ENCODE measurements at places on chromosomes 7 and 10. TPM values are rescaled to one million over a fixed set of nuclear protein-coding genes. Genes with fewer than 3 reads are reported as not detected.

- H3K4me3 ChIP-seq = no peak overlapping the region
- no peak for DNase-seq
- no peaks in the 10 kb centered on the region for H3K36me3 ChIP-seq
- no peaks in the 10 kb centered on the region for H3K27me3 ChIP-seq
- H3K27ac ChIP-seq = no peak overlapping the region
These were observed 5.0 kb upstream of the PDK4 start for GRCh38 chr7:95601316-95601715.

DNA sequence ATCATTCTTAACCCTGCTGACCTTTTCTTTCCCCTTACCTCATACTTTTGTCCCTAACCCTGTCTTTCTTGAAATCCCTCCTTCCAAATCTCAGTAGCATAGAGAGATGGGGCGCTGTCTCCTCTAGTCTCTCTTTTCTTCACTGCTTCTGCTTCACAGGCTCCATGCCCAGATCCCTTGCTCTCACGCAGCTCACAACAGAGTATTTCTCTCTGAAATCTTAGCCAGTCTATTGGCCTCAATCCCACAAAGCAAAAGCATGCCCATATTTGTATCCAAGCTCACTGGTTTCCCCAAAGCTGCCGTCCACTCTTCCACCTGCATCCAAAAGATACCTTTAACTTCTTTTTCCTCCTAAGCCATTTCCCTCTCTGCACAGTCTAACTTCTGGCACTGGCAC, 526.8 kb downstream of the PLXDC2 start:
- no peak overlapping the region for H3K4me3 ChIP-seq
- H3K36me3 ChIP-seq = no peaks in the 10 kb centered on the region
- DNase-seq = no peak
- no peaks in the 10 kb centered on the region for H3K4me1 ChIP-seq
- no peaks in the 10 kb centered on the region for H3K27me3 ChIP-seq

GRCh38 chr10:81570878-81571794, 303.9 kb upstream of the NRG3 start:
- no peaks in the 10 kb centered on the region for H3K4me1 ChIP-seq
- no peak for DNase-seq
- H3K36me3 ChIP-seq = no peaks in the 10 kb centered on the region

DNA sequence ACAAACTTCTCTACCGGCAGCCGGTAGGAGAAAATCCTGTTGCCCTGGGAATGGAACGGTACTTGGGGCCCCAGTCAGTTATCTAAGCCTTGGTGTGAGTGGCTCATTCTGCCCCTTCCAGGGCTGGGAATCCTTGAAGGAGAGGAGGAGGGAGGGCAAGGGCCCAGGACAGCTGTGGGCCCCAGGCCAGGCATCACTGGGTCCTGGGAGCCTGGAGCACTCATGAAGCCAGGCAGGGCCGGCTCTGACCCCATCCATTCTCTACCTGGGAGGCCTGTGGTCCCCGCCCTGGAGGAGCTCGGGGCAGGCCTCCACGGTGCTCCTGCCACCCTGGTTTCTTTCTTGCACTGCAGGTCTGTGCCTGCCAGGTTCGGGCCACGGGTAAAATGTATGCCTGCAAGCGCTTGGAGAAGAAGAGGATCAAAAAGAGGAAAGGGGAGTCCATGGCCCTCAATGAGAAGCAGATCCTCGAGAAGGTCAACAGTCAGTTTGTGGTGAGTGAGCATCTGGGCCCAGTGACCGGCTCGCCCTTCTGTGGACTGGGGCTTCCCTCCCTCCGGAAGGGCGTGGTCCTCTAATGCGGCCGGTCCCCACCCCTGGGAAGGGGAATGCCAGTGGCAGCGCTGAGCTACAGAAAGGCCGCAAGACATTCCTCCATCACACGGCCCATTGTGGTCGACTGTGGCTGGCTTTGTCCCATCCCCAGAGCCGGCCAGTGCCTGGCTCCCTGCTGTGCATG, 111.3 kb downstream of the RGS10 start:
- DNase-seq = no peak
- H3K36me3 ChIP-seq = peaks cover 62% of the 10 kb centered on the region

- no peaks in the 10 kb centered on the region for H3K4me1 ChIP-seq
- no peak overlapping the region for H3K4me3 ChIP-seq
- DNase-seq = no peak
- 0 out of 2 replicates have a peak, but pooled peaks cover 8% of the 10 kb centered on the region for H3K27me3 ChIP-seq
- no peaks in the 10 kb centered on the region for H3K36me3 ChIP-seq
These were observed 214.9 kb downstream of the CREB5 start for GRCh38 chr7:28627263-28627653.

GRCh38 chr7:27141923-27142579, 1.4 kb downstream of the HOXA5 start:
- peaks cover 34% of the 10 kb centered on the region for H3K4me1 ChIP-seq
- H3K27ac ChIP-seq = peak overlapping the region; percentile 4
- H3K36me3 ChIP-seq = peaks cover 12% of the 10 kb centered on the region
- H3K27me3 ChIP-seq = no peaks in the 10 kb centered on the region
- DNase-seq = peak; percentile 50

GRCh38 chr7:40197527-40197926, 62.7 kb downstream of the SUGCT start:
- H3K4me3 ChIP-seq = no peak overlapping the region
- no peaks in the 10 kb centered on the region for H3K27me3 ChIP-seq
- peaks cover 19% of the 10 kb centered on the region for H3K4me1 ChIP-seq

DNA sequence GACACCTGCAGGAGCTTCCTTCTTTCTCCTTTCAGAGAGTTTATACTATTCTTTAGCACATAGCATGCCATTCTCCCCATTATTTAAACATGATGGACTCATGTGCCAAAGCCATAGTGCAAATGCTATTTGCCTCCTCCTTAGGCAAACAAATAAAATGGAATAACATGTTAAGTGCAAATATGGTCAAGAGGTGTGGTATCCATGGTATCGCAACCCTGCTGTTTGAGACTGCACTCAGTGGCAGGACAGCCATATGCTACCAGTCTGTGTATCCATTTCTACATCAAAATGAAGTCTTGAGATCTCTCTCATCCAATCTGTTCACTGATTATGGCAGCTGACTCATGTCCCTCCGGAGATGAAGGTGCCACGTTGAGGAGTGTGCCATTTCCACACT, 22.8 kb downstream of the HEPACAM2 start:
- DNase-seq = no peak
- no peaks in the 10 kb centered on the region for H3K4me1 ChIP-seq
- peaks cover 17% of the 10 kb centered on the region for H3K27me3 ChIP-seq
- no peak overlapping the region for H3K4me3 ChIP-seq
- no peak overlapping the region for H3K27ac ChIP-seq

GRCh38 chr7:98930921-98931320, 52.6 kb downstream of the TRRAP start:
- H3K4me1 ChIP-seq = no peaks in the 10 kb centered on the region
- H3K27me3 ChIP-seq = no peaks in the 10 kb centered on the region
- H3K4me3 ChIP-seq = no peak overlapping the region
- DNase-seq = no peak
- no peak overlapping the region for H3K27ac ChIP-seq

- H3K27ac ChIP-seq = no peak overlapping the region
- no peak for DNase-seq
- H3K4me3 ChIP-seq = no peak overlapping the region
- H3K36me3 ChIP-seq = no peaks in the 10 kb centered on the region
These were observed 220.0 kb upstream of the KCND2 start for GRCh38 chr7:120052884-120053382.

DNA sequence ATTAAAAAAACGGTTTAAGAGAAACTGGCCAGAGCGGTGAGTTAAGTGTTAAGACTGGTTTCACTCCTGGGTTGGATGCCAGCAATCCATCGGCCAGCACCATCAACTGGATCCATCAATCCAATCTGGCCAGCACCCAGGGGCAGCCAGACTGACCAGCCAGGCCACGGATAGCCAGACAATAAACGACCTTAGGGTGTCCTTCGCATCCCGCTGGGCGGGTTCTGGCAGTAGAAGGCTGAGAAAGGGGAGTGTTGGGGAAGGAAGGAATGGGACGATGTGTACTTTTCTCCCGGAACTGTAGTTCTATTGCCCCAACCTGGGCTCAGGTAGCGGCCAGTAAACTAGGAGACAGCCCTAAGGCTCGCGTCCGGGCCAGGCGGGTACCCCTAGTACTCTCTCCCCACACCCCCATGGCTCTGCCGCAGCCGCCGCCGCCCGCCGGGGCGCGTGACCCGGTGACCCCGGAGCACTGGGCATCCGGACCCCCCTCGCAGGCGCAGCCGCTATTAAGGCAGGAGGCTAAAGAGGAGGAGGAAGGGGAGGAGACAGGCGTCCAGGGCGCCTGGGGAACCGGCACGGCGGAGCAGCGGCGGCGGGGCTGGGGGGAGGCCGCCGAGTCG, at the start of gene CASD1:
Gene CASD1, plus strand, starts transcription at position 546 of the 623 bp plus-strand sequence. CDS start 276 bp downstream, outside the sequence.
- no peaks in the 10 kb centered on the region for H3K27me3 ChIP-seq
- peak within 1 kb of the TSS; percentile 92 for H3K4me3 ChIP-seq
- peaks cover 20% of the 10 kb centered on the region for H3K4me1 ChIP-seq
- H3K27ac ChIP-seq = peak within 1 kb of the TSS; percentile 78
- peaks cover 11% of the 10 kb centered on the region for H3K36me3 ChIP-seq

DNA sequence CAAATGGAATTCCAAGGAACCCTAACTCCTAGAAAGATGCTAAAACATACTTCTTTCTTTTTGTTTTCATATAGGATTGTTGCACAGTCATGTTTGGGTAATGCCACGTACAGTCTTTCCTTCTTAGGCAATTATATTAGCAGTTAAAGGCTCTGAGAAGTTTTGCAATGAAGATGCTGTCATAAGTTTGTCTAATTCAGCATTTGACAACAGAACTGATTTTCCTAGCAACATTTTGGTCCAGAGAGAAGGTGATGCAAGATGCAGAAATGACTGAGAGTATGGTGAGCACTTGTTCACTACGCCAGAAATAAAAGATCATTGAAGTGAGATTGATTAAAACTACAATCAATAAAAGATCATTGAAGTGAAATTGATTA, 184.0 kb upstream of the PLXNA4 start:
- no peak overlapping the region for H3K27ac ChIP-seq
- no peaks in the 10 kb centered on the region for H3K27me3 ChIP-seq
- H3K4me1 ChIP-seq = peaks cover 27% of the 10 kb centered on the region

DNA sequence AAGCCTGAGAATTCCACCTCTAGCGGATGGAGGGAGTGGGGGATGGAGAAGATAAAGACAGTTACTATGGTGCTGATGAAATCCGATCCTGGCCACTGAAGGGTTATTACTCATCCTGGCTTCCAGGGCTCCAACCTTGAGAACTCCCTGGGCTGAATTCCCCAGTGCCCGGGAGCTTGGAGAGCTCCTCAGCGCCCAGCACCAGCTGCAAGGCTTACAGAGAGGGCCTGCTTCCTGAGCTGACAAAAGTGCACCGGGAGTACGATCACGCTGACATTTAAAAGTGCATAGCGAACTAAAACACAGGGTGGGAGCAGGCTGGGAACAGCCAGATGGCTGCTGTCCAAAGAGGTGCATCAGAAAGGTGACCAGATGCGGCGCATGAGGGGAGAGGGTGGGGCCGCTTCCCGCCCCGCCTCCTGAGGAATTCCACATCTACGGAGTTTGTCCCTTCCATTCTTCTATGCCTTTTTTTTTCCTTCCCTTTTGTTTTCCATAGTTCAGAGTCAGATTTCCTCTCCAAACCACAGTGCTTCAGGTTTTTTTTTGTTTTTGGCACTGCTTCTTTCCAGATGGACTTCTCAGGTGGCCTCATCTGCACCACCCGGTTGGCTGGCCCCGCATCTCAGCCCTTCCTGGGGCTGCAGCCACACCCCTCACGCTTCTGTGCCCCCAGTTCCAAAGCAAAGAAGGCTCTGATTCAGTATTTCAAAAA, 62.4 kb upstream of the MKRN1 start:
- peaks cover 16% of the 10 kb centered on the region for H3K36me3 ChIP-seq
- peak overlapping the region; percentile 79 for H3K27ac ChIP-seq
- H3K4me3 ChIP-seq = peak overlapping the region; percentile 6
- DNase-seq = peak; percentile 77
- no peaks in the 10 kb centered on the region for H3K27me3 ChIP-seq

DNA sequence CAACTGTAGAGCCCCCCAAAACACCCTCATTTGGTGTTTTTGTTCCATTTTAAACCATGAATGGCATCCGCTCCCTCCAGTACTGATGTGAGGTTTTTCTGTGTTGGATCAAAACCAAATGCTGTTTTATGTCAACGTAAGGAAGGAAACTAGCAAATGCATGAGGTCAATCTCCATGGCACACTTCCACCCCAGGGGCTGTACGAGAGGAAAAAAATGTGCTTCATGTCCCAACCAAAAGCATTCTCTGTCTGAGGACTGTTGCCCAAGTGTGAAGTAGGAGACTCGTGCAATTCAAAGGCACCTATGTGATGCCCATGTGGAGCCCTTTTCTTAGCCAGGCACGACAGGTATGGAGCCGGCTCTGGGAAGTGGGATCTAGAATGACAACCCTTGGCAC, 180.3 kb upstream of the MKI67 start:
- no peak for DNase-seq
- no peak overlapping the region for H3K27ac ChIP-seq
- no peak overlapping the region for H3K4me3 ChIP-seq
- no peaks in the 10 kb centered on the region for H3K4me1 ChIP-seq
- no peaks in the 10 kb centered on the region for H3K27me3 ChIP-seq

- no peak overlapping the region for H3K27ac ChIP-seq
- H3K4me1 ChIP-seq = peaks cover 14% of the 10 kb centered on the region
- H3K4me3 ChIP-seq = no peak overlapping the region
- no peaks in the 10 kb centered on the region for H3K27me3 ChIP-seq
These were observed 411.6 kb downstream of the PARD3 start for GRCh38 chr10:34403512-34403911.

- no peaks in the 10 kb centered on the region for H3K4me1 ChIP-seq
- no peak for DNase-seq
- H3K27ac ChIP-seq = no peak overlapping the region
- no peak overlapping the region for H3K4me3 ChIP-seq
- H3K27me3 ChIP-seq = no peaks in the 10 kb centered on the region
These were observed 158.8 kb downstream of the HGF start for GRCh38 chr7:81611040-81611439.

DNA sequence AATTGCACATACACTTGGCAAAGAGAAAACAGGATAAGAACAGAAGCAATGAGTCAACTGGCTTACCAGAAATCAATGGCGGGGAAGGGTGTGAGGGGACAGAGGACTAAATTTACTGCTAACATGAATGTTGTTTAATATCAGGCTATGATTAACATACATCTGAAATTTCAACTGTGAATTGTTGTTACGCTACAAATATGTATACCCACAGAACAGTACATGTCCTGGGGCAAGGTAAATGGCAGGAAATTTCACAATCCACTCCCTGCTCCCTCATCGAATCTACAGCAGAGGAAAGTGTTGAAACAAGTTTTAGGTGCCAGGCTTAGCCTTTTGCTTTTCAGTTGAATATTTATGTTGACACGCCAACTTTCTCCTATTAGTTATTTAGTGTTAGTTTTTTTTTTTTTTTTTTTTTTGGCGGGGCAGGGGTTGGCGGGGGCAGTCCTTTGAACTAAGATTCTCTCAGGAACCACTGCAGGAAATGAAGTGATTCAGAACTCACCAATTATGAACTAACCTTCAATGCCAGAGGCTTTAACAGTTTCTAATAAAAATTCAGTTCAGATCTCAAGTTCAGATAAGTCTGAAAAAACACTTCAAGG, 99.0 kb downstream of the UBE2H start:
- peaks cover 3% of the 10 kb centered on the region for H3K36me3 ChIP-seq
- H3K27me3 ChIP-seq = no peaks in the 10 kb centered on the region
- H3K4me3 ChIP-seq = no peak overlapping the region
- H3K4me1 ChIP-seq = peaks cover 33% of the 10 kb centered on the region
- H3K27ac ChIP-seq = peak overlapping the region; percentile 30

The CTAGE4 gene
- total RNA-seq = not detected

The SEC61A2 gene
- 4.4 TPM for total RNA-seq

The GRM8 gene
- not detected for total RNA-seq

The LIPK gene
- total RNA-seq = not detected

The GIMAP5 gene
- total RNA-seq = not detected

The STK31 gene
- 0.06 TPM for total RNA-seq

The TCAF2 gene
- 2.2 TPM for total RNA-seq

The PRF1 gene
- total RNA-seq = not detected

The UROS gene
- 136 TPM for total RNA-seq

The TUBAL3 gene
- not detected for total RNA-seq

The MPP7 gene
- 1.6 TPM for total RNA-seq

The SOSTDC1 gene
- 0.25 TPM for total RNA-seq

The ZC3HAV1 gene
- 24.2 TPM for total RNA-seq

Measured in SJSA1 (cell line).